ENCODE measurements at places on chromosomes 7 and 10.

DNA sequence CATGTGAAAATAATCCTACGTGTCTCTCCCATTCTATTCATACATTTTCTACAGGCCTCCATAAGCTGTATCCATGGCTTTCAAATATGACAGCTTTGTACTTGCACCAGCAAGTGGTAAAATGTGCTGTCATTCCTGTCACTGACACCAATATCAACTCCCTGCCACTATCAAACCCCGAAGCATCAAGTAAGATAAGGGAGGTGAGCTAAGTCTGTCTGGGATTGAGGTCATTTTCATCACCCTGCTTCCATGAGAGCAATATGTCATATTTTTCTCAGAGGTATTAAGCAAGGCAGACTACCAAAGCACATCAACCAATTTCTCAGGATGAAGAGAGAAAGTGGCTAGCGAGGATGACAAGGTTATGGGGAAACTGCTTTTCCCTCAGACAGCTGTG lies 11.1 kb downstream of the GPR22 start:
- no peak for DNase-seq

DNA sequence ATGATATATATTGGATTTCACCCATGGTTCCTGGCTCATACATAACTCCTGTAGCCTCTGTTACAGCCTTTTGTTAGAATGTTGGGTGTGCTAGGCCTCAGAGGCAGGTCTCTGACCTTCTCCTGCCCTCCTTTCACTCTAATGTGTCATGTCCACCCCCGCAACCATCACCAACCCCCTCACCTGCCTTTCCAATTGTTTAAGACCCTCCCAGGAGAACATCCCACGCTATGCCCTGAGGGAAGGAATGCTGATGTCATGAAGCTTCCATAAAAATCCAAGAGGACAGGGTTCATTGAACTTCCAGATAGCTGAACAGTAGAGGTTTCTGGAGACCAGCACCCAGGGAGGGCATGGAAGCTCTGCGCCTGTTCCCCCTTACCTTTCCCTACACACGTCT lies 30.8 kb upstream of the C10orf67 start:
- DNase-seq, result no peak

GRCh38 chr7:13822678-13823077 lies 166.8 kb downstream of the ETV1 start:
- no peak for DNase-seq

- no peak for DNase-seq
Observed at GRCh38 chr10:122413327-122413726, 38.8 kb downstream of the PLEKHA1 start.

DNA sequence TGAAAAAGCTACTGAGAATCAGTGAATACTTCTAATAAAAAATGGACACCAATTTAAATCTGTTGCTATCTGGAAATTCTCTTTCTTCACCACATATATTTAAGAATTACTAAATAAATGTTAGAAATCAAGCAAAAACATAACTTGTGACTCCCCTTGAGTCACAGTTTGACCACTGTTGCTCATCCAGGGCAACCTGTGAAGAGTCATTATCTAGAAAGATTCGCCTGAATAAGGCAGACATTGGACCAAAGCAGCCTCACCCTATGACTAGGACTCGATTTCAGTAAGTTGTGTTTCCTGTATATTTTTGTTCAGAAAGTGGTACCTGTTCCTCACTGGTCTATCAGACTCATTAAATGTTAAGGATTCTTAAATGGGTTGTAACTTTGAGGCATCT lies 572.4 kb downstream of the ATRNL1 start:
- DNase-seq, result no peak

DNA sequence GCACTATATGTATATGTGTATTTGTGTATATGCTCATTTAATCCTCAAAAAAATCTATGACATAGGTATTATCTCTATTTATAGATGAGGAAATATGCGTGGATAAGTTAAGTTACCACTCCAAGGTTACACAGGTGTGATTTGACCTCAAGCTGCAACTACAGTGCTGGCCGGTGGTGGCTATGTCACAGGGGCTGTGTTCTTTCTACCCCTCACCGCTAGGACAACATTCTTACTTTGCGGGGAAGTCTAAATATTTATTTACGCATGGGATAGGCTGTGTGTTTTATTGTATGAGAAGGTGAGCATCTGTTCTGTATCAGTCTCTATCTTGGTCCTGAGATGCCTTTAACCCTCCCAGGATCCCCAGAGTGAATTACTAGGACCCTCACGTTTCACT lies 60.0 kb downstream of the CREB5 start:
- no peak for DNase-seq

- no peak for DNase-seq
Observed at GRCh38 chr10:112250555-112250954, 32.6 kb upstream of the TECTB start.

DNA sequence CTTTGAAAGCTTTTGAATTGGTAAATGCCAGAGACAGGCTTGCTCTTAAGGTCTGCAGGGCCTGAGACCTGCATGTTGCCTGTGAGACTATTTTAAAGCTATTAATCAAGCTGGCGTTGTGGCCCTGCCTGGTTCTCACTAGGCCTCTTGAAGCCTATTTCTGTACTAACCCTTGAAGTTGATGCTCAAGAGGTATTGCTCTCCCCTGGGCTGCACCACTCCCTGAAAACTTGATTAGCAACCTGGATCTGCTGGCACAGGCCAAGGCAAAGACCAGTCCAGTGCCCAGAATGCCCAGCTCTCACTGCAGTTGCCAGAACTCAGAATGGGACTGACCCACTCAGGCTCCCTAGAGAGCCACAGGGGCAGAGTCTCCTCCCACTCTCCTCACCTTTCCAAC lies 220.0 kb upstream of the MEOX2 start:
- no peak for DNase-seq

DNA sequence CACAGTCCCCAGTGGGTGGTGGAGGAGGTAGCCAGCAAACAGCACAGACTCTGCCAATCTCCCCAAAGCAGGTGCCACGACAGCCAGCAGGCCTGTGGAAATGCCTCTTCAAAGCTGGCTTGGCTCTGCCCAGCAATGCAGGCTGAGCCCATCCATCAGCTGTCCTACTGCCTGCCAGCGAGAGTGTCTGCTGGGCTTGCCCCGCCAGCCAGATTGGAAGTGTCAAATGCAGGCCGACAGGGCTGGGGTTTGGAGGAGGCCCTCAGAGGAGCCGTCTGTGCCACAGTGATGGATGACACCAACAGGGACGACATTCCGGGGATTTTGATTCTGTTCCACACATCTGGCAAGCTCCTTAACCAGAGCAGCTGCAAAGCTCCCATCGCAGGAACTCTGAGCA lies 16.7 kb downstream of the HABP2 start:
- no peak for DNase-seq

DNA sequence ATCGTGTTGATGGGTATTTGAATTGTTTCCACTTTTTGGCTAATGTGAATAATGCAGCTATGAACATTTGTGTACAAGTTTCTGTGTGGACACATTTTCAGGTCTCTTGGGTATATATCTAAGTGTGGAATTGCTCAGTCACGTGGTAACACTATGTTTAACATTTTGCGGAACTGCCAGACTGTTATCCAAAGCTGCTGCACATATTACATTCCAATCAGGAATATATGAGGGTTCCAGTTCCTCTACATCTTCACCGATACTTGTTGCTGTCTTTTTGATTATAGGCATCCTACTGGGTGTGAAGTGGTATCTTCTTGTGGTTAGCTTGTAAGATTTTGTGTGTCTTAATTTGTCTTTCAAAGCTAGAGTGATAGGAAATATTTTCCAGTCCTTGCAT lies 6.8 kb downstream of the PTPN12 start:
- no peak for DNase-seq

DNA sequence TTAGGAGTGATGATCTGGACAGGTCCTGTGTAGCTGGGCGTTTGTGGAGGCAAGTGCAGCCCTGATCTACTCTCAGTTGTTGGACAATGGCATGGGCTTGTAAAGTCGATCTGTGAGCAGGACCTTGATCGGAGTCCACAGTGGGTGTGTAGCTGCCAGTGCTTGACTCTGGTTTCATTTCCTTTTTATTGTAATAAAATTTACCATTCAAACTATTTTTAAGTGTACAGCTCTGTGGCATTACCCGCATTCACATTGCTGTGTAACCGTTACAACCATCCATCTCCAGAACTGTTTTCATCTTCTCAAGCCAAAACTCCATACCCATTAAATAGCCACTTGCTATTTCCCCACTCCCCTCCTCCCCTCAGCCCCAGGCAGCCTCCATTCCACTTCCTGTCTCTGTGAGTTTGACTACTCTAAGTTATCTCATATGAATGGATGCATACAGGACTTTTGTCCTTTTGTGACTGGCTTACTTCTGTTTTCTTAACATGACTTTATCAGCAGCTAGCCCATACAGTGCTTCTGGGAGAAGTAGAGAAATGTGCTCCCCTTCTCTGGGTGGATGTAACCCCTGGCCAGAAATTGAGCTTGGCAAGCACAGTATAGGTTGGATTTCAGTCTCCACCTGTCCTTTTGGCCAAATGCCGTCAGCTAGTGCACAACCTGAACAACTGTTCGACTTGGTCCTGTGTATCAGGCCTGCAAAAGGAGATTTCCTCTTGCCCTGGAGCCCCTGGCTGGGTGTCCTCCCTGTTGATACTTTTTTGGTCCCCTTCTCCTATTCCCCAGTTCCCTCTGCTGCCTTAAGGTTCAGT lies 180.0 kb downstream of the LRMDA start:
- no peak for DNase-seq

DNA sequence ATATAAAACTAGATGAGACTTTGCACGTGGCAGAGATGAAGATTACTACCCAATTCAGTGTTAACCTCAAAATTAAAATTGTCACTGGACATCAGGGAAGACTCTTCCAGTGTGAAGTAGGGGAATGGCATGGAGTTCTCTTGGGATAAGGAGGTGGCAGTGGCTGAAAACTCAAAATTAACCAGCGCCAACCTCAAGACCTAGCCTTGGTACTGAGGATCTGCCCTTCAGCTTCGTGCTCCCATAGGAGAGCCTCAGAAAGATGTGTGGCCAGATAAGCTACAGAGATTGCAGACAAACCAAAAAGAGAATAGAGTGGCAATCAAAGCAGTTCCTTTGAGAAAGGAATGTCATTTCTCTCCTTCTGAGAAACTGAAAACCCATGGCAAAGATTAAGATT lies 47.3 kb upstream of the CAPZA2 start:
- DNase-seq, result no peak

GRCh38 chr7:30244340-30244739 lies 40.1 kb upstream of the ZNRF2 start:
- no peak for DNase-seq

GRCh38 chr7:115085421-115085820 lies 163.5 kb downstream of the MDFIC start:
- no peak for DNase-seq

GRCh38 chr10:90865401-90865800 lies 6.4 kb upstream of the RPP30 start:
- DNase-seq, result no peak

GRCh38 chr7:7051206-7051877 lies 131.0 kb upstream of the C1GALT1 start:
- no peak for DNase-seq

DNA sequence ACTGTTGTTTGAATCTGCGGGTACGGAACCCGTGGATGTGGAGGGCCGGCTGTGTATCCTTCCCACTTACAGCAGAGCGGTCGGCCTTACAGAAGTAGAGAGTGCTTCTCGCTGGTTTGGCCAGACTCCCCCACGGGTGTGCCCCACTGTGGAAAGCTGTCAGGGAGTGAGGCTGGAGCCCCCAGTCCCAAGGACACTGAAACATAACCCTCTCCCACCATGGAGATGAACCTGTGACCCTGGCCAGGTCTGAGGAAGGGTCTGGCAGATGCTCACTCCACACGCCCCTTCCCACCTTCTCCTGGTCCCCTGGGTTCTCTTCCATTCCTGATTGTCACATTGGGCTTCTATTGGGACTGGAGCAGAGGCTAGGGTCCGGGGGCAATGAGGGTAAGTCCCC lies 39.6 kb downstream of the TSPAN15 start:
- DNase-seq, result no peak

DNA sequence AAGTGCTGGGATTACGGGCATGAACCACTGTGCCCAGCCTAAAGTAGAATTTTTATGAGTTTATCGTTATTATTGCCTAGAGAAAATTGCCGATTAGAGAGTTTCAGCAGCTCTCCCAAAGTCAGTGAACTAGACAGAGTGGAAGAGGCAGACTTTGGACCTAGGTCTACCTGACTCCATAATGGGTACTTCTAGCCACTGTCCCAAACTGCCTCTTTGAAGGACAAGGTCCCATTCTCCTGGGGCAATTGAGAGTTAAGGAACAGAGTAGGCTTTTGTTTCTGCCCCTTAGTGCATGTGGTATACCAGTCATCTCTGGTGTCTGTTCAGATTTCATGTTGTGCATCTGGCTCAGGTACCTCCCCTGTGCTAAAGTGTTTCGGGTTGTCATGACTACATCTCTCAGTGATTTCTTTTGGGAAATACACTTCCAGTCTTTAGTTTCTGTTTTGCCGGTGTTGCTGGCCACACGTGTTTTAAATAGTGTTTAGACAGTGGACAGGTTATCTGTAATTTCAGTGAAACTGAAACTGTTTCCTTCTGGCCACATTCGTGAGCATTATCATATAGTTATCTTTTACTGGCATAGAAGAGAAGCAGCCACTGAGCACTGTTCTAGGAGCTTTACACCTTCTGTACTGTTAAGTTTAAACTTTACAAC lies 4.7 kb downstream of the TMEM236 start:
- no peak for DNase-seq

DNA sequence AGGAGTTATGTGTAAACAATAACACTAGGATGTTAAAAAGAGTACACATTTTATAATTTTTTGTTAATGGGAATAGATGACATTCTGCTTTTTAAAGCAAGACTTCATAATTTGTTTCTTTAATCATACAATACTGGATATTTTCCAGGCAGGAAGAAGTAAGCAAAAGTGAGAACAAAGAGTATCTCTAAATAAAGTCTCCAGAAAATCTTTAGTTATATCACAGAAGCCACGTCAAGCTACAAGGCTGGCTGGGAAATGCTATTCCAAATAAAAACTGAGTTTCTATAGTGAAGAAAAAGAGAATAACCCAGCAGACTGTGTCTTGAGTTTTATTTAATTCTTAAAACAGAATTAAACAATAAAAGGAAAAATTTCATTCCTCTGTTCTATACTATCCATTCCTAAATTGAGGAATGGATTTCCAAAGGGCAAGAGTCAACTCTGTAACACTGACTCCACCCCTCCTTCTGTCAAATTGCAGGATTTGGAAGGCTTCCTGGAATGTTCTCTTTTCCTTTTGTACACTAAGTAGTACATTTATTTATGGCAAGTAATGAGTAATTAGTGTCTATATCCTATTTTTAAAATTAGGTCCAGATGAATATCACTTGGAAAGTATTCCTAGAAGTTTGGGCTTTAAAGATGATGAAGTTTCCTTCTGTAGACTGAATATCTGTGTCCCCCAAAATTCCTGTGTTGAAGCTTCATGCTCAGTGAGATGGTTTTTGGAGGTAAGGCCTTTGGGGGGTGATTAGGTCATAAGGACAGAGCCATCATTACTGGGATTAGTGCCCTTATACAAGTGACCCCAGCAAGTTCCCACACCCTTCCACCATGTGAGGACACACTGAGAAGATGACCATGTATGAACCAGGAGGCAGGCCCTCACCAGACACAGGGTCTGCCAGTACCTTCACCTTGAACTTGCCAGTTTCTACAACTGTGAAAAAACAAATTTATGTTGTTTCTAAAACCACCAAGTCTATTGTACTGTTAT lies 290.9 kb downstream of the CRPPA start:
- peak; percentile 23 for DNase-seq
